ENCODE measurements at places on chromosomes 3 and 15. TPM values are rescaled to one million over a fixed set of nuclear protein-coding genes. Genes with fewer than 3 reads are reported as not detected.

VPS8 gene
- polyA plus RNA-seq: 22.2 TPM

NEDD4 gene
- 3.5 TPM for polyA plus RNA-seq

FANCD2OS gene
- polyA plus RNA-seq: not detected

ADCY5 gene
- polyA plus RNA-seq: 1.7 TPM

A4GNT gene
- polyA plus RNA-seq: 0.06 TPM

SENP5 gene
- polyA plus RNA-seq: 10.8 TPM

TEX55 gene
- 0.06 TPM for polyA plus RNA-seq

EPHB1 gene
- polyA plus RNA-seq: 2.0 TPM

ROPN1B gene
- polyA plus RNA-seq: 0.14 TPM

TIMP4 gene
- 22.2 TPM for polyA plus RNA-seq

WDR93 gene
- polyA plus RNA-seq: 0.95 TPM

TAGLN3 gene
- 2.3 TPM for polyA plus RNA-seq

ZNF710 gene
- 31.5 TPM for polyA plus RNA-seq

ZMYND10 gene
- polyA plus RNA-seq: 31.4 TPM

SEMA7A gene
- 6.6 TPM for polyA plus RNA-seq

ULK4 gene
- 4.1 TPM for polyA plus RNA-seq

SLC28A2 gene
- 0.10 TPM for polyA plus RNA-seq
